RPMI8226 (cell line): ENCODE measurements at places on chromosomes 3 and 15.

DNA sequence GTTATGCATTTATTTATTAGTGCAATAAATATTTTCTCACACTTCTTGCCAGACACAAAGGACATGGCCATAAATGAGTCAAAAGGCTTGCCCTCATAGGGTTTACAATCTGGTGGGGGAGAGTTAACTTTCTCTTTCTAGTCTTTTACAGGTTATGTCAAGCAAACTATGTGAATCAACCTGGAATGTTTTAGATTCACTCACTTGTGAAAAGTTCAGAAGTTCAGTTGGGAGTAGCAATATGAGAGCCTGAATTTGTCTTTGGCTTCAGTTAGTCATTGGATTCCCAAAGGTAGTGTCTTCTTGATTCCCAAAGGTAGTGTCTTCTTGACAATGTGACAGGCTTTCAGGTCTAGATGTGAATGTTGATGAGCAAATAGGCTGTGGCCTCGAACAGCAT, 264.8 kb downstream of the SOX2 start:
- no peak for DNase-seq

DNA sequence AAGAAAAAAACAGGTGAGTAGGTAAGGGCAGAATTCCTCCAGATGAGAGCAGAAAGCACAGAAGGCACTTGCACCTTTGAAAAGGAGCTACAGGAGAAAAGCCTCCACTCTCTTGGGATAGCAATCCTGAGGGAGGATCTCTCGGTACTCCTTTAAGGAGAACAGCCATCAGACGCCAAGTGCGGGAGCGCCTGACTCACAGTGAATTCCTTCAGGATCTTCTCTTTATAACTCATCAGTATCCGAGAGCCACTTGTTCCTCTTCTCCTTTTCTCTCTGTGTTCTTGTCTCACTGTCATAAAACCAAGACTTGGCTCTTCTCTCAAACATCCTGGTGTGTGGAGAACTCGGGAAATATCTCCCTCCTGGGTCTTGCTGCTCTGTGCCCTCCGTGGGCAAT, 10.1 kb upstream of the GOLGA8J start:
- no peak for DNase-seq

DNA sequence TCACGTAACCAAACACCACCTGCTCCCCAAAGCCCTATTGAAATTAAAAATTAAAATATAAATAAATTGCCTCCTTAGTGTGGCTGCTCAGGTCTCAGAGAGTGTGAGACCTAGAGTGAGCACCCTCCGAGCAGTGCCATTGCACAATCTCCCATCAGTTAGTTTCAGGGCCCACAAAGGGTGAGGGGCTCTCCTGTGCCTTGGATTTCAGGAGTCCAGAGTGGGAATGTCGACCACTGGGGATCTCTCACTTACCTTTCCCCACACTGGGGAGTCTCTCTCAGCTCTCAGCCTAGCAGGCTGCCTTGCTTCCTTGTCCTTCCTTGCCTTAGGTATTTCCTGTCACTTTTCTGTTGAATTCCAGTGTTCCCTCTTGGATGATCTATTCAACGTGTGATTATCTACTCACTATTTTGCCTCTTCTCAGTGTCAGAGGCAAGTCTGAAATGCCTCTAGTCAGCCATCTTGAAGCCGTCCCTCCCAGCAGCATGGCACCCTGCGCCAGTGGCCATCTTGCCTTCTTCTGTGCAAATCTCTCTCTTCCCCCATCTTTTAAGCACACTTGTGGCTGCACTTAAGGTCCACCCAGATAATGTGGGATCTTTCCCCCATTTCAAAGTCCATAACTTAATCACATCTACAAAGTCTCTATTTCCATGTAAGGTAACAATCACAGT, 119.3 kb downstream of the LRRK1 start:
- no peak for DNase-seq

- DNase-seq = no peak
These were observed 6.2 kb upstream of the CCDC80 start for GRCh38 chr3:112647122-112647521.
